Epithelial cell of umbilical artery (primary cell): ENCODE measurements at places on chromosomes 11 and 22. TPM values are rescaled to one million over a fixed set of nuclear protein-coding genes. Genes with fewer than 3 reads are reported as not detected.

Gene APOBEC3C
- 1.3 and 1.7 TPM in 2 replicates for total RNA-seq

Gene NCF4
- under 0.01 TPM in 1 of 2 replicates, not detected in the other for total RNA-seq

Gene MUC5AC
- not detected in 2 replicates for total RNA-seq

Gene CHST1
- total RNA-seq = 15.2 and 64.6 TPM in 2 replicates

Gene MS4A7
- not detected in 2 replicates for total RNA-seq

Gene CLDN5
- total RNA-seq = 569 and 1,366 TPM in 2 replicates

Gene RAB3IL1
- 0.32 and 1.1 TPM in 2 replicates for total RNA-seq

Gene TRIM34
- total RNA-seq = 5.8 and 26.4 TPM in 2 replicates

Gene XKR3
- not detected in 2 replicates for total RNA-seq

Gene ABCG4
- total RNA-seq = 0.15 and 0.32 TPM in 2 replicates

Gene TTC36
- 0.65 TPM in 1 of 2 replicates, not detected in the other for total RNA-seq

Gene PHLDA2
- total RNA-seq = 7.1 and 8.1 TPM in 2 replicates

Gene C22orf23
- 0.32 TPM in 1 of 2 replicates, not detected in the other for total RNA-seq

Gene BATF2
- total RNA-seq = 0.65 and 12.3 TPM in 2 replicates

Gene OR8G1
- total RNA-seq = not detected in 2 replicates

Gene TUBA8
- total RNA-seq = 6.5 and 6.8 TPM in 2 replicates

Gene CYB5R2
- total RNA-seq = 4.9 and 6.2 TPM in 2 replicates

Gene SHANK2
- total RNA-seq = not detected in 2 replicates

Gene SLC16A8
- under 0.01 TPM in 1 of 2 replicates, not detected in the other for total RNA-seq

Gene DSCAML1
- total RNA-seq = not detected in 2 replicates

Gene TTC9C
- 34.4 and 38.9 TPM in 2 replicates for total RNA-seq

Gene SLC37A4
- total RNA-seq = 14.1 and 18.5 TPM in 2 replicates

Gene APOBEC3H
- 0.32 TPM in 1 of 2 replicates, not detected in the other for total RNA-seq

Gene LDLRAD3
- total RNA-seq = 6.4 and 9.1 TPM in 2 replicates

Gene ZBTB16
- 8.1 and 21.7 TPM in 2 replicates for total RNA-seq

Gene YPEL4
- total RNA-seq = under 0.01 TPM in 1 of 2 replicates, not detected in the other

Gene B4GALNT4
- 0.46 and 7.8 TPM in 2 replicates for total RNA-seq

Gene RAB36
- 1.6 and 2.4 TPM in 2 replicates for total RNA-seq

Gene CSF2RB
- 15.6 and 19.1 TPM in 2 replicates for total RNA-seq

Gene PDGFD
- 6.2 and 13.8 TPM in 2 replicates for total RNA-seq

Gene SLC35F2
- 94.5 and 120 TPM in 2 replicates for total RNA-seq

Gene HOATZ
- total RNA-seq = not detected in 2 replicates

Gene CD151
- 523 and 570 TPM in 2 replicates for total RNA-seq

Gene HEPHL1
- not detected in 2 replicates for total RNA-seq

Gene OR4D9
- total RNA-seq = not detected in 2 replicates

Gene DCUN1D5
- 107 and 137 TPM in 2 replicates for total RNA-seq

Gene TMEM121B
- 0.15 and 0.32 TPM in 2 replicates for total RNA-seq

Gene MMP12
- total RNA-seq = not detected in 2 replicates

Gene ART5
- not detected in 2 replicates for total RNA-seq

Gene GTSE1
- total RNA-seq = 7.5 and 10.6 TPM in 2 replicates

Gene OR56A1
- total RNA-seq = under 0.01 TPM in 1 of 2 replicates, not detected in the other

Gene C22orf42
- not detected in 2 replicates for total RNA-seq

Gene OR51B5
- total RNA-seq = not detected in 2 replicates

Gene RIN1
- total RNA-seq = 4.9 and 8.1 TPM in 2 replicates

Gene SYCE3
- not detected in 2 replicates for total RNA-seq
